ENCODE measurements at places on chromosomes 5 and 9.

GRCh38 chr9:19231126-19231903, 822 bp downstream of the DENND4C start:
- DNase-seq, result no peak

DNA sequence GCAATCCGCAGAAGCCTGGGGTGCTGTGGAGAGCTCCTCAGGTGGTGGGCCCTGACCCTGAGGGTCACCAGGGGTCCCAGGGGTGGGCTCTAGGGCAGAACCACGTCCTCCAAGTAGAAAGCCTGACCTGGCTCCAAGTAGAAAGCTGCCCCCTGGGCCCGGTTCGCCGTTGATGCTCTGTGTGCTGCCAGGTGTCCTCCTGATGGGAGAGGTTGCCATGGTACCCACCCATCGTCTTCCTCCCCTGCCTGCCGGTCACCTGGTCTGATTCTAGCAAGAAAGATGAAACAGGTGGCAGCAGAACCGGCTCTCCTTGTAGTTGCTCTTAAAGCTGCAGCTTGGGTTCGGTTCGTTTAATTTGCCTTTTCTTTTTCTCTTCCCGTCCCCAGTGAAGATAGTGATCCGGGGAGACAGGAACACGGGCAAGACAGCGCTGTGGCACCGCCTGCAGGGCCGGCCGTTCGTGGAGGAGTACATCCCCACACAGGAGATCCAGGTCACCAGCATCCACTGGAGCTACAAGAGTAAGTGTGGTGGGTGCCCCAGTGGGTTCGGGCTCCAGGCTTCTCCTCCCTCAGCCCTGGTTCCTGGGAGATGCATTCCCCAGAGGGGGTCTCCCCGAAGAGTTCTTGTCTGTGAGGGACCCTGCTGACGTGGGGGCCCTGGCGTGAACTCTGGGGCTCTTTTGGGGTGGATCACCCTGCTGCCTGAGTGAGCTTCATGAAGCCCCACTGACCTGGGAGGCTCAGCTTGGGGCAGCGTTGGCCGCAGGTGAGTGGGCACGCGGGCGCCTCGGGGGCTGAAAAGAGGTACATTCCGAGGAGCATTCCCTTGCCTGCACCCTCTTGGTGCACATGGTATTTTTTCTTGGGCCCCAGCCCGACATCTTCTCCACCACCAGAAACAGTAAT, 15.6 kb downstream of the RABL6 start:
- DNase-seq, result no peak

DNA sequence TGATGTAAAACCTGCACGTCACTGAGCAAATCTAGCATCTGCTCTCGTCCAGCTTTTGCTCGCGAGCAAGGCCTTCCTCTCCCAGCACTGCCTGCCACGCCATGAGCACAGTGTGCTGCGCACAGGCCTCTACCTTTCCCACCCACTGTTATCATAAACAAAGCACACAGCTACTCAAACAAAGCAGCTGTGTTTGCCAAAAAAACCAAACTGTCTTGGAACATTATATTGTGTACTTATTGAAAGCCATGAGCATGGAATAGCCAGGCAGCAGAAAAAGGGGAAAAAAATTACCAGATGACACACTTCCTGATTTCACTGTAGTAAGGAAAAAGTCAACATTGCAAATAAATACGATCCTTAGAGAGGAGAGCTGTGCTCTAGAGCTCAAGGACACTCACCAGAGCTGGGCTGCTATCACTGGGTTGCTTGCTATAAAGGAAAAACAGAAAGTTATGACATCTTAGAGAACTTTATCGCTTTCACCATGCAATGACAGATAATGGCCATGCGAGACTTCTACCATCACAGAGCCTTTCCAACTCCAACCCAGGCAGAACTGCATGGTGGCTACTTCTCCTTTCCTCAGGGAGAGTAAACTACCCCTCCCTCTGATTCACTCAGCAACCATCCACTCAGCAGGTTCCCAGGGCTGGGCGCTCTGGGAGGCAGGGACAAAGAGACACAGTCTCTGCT, 69.6 kb downstream of the EPB41L4B start:
- no peak for DNase-seq

- DNase-seq, result no peak
Measured at GRCh38 chr9:137828527-137829259, 48.9 kb upstream of the CACNA1B start.

DNA sequence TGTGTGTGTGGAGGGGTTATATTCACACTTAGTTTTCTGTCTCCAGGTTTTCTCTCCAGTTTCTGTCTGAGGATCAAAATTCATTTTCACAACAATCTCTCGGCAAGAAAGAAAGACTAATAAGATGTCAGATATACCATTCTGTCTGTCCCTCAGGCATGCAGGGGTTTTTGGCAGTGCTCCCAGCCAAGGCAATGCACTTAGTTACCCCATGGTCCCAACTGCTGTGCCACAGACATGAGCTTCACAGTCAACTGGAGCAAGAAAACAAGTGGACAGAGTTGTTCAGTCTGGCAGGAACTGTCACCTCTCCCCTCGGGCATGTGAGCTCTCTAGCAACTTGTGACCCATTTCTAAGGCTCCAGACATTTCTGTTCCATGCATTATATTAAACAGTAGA, 101.7 kb upstream of the LHFPL2 start:
- DNase-seq, result no peak

- no peak for DNase-seq
Measured at GRCh38 chr5:16568875-16569580, 47.8 kb downstream of the RETREG1 start.

- DNase-seq, result no peak
Measured at GRCh38 chr5:139926797-139927503, 116.1 kb downstream of the NRG2 start.

DNA sequence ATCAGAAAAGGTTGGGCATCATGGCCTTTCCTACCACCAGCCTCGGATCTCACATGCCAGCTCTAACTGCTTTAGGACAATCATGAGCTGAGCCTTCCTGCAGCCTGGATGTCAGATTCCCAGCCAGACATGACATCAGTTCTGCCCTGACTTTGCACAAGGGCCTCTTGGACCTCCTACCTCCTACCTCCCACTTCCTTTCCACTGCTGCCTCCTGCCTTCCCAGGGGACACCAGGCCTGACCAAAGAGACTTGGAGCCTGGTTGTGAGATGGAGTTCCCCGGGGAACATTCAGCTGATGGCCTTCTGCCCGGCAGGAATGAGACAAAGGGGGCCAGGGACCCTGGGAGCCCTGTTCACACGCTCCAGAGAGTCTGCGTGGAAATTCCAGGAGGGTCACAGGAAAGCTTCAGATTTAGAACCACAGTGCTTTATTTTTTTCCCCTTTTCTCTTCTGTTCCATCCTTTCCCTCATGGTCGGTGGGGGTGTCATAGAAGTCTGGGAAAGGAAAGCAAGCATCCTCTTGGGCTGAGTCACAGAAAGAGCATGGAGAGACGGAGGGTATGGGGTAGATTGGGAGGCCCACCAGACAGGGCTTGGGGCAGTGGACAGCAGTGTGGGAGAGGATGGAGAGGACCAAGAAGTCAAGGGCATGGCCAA, 35.4 kb upstream of the IL17B start:
- no peak for DNase-seq

DNA sequence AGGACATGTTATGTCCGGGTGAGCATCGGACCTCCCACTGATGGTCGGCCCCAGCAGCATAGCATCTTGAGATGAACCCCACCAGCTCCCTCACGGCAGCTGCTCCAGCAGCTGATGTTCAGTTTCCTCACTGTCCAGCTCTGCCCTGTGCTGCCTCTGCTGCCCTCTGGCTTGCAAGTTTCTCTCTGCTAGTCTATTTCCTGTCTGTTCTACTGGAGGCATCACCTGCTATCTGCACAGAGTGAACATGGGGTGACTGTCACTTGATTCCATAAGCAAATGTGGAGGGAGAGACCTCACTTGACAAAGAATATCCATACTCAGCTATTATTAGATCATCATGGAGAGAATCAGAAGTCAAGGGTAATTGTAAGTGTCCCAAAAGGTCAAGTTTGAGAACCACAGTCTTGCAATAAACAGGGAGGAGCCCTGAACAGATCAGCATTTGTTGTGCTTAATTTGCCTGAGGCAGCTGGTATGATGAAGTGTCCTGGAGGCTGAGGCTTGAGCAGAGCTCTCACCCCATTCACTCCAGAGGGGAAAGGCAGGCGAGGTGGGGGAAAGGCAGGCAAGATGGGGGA, 702.8 kb downstream of the SEMA5A start:
- no peak for DNase-seq

DNA sequence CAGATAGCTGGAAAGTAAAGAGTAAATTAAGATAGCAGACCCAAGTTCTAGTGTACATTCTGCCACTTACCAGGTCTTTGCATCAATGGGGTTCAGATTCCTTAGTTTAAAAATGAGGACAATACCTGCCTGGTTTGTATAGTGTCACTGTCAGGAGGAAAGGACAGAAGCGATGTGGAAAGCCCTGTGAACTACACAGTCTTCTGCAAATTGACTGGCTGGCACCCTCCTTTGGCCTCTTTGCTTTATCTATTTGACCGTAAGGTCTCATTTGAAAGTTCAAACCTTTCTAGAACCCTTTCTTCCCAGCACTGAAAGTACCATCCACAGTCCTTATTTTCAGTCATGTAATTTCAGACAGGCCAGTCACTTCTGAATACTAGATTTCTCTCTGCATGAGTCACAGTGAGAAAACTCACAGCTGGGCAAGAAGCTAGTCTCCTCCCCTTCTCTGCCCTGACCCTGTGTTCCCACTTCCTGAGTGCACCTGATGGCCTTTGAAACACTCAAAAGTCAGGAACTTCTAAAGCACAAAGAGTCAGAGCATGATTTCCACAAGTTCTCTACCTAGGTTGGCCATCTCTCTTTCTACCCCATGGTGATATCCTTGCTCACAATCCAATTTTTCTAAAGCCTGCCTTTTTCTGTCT, 91.3 kb upstream of the RASEF start:
- DNase-seq, result no peak

GRCh38 chr5:36724467-36725332, 118.3 kb downstream of the SLC1A3 start:
- DNase-seq, result no peak

DNA sequence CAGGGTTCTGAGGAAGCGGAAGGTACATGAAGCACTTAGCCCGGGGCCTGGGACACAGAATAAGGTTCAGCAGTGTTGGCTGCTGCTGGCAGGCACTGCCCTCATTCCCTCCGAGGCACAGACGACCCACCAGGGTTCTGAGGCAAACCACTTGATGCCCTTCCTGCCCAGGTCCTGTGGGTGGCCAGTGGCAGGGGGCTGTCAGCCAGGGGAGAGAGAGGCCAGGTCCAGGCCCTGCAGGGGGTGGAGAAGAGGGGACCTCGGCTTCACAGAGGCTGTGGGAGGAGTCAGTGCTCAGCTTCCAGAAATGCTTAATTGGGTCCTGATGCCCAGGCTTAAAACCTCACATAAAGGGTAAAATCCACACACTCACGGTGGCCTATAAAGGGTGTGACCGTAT, 4.4 kb upstream of the ZDHHC12 start:
- DNase-seq, result no peak

GRCh38 chr9:17021387-17021970, 113.4 kb upstream of the CNTLN start:
- no peak for DNase-seq

- no peak for DNase-seq
Measured at GRCh38 chr5:64979531-64979930, 210.8 kb downstream of the CWC27 start.

DNA sequence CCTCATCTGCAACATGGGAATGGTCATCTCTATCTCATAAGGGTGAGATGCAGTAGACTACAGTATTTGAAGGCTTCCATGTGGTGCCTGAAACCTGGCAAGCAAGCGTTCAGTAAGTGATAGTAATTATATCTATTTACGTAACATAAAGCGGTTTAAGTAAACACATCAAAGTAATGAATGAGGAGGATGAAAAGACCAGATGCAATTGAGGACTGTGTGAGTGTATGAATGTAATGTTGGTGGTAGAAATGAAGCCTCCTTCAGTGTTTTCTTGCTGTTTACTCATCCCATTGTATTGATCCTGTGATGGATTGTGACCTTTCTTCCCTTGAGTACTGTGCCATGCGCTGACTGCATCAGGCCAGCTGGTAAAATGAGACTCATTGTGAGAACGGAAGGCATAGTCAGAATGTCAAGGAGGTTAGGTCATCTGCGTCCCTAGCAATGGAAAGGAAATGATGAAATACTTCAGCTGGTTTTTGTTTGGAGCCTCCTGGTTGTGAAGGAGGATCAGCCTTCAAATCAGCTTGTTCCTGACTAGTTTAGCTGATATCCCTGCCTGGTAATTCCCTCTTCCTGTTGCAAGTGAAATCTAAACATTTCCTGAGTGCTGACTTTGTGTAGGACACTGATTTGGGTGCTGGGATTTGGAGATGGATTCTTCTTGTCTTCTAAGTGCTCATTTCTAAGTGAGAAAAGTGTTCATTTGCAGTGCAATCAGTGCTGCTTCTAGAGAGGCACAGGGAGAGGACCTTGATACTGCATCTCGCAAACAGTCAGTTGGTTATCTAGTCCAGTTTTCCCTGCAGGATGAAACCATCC, 35.6 kb downstream of the TNFSF8 start:
- no peak for DNase-seq

- DNase-seq, result no peak
Measured at GRCh38 chr9:25678846-25679360, 659 bp upstream of the TUSC1 start.

DNA sequence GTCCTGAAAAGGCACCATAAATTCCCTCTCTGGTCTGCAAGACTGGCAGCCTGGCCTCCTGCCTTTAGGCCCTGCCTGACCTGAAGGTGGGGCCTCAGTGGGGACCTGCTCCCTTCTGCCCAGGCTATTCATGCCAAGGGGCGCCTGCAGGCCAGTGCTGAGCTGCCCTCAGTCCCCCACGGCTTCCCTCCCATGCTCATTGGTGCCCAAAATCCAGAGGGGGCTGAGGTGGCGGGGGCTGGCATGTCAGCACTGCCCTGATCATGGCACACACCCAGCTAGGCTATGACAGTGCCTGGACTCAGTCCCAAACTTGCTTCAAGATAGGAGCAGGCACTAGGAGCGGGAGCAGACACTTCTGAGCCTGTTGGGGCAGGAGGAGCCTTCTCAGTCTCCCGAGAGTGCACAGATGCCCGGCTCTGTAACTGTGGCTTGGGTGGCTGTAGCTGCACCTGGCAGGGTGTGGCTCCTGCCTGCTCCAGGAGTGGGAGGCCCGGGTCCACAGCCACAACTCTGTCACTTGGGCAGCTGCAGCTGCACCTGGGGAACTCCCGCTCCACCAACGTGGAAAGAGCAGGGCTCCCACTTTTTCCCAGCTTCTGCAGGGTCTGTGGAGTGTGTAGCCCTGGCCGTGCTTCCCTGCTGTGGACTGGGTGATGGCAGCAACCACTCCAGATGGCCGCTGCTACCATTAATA, 49.0 kb downstream of the NDUFAF2 start:
- no peak for DNase-seq

- DNase-seq, result no peak
Measured at GRCh38 chr9:36759141-36759540, 186.4 kb downstream of the MELK start.

- DNase-seq, result no peak
Measured at GRCh38 chr9:90568667-90569066, 74.0 kb downstream of the DIRAS2 start.

DNA sequence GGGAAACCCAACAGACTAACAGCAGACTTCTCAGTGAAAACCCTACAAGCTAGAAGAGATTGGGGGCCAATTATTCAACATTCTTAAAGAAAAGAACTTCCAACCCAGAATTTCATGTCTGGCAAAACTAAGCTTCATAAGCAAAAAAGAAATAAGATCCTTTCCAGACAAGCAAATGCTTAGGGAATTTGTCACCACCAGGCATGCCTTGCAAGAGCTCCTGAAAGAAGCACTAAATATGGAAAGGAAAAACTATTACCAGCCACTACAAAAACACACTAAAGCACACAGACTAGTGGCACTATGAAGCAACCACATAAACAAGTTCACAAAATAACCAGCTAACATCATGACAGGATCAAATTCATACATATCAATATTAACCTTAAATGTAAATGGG, 131.1 kb downstream of the OR2K2 start:
- DNase-seq, result no peak

GRCh38 chr5:27252911-27253310, 214.5 kb upstream of the CDH9 start:
- DNase-seq, result no peak

Measured in thoracic aorta (tissue), 2 donors.